SK-N-MC (cell line): ENCODE measurements at places on chromosomes 12 and 14.

DNA sequence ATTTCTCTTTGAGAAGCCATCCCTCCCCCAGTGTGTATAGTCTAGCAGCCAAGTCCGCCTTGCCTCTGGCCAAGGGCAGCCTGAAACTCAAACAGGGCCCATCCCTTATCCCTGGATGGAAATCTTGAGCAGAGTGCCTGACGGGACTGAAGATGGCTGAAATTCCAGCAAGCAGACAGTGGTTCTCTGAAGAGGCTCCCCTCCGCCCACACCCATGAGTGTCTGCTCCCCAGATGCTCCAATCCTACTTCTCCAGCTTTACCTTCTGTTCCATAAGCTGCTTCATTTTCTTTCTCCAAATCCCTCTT lies 396.2 kb downstream of the NUAK1 start:
- no peak for DNase-seq

- DNase-seq: no peak
These were observed 110.0 kb downstream of the ATP23 start for GRCh38 chr12:58051378-58051777.

DNA sequence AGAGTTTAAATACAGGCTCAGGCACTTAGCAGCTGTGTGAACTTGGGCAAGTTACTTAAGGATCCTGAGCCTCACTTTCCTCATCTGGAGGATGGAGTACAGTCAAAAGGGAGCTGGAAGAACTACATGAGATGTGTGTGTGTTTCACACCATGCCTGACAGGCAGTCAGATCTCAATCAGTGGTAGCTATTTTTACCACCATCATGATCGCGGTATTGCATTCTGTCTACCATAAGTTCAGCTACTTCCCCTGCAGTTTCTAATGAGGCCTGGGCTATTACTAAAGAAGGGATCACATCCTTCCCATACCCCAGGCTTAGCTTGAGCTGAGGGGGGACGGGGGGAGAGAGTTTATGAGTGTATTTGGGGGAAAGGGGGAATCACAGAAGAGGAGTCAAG lies 7.0 kb downstream of the AQP6 start:
- no peak for DNase-seq

DNA sequence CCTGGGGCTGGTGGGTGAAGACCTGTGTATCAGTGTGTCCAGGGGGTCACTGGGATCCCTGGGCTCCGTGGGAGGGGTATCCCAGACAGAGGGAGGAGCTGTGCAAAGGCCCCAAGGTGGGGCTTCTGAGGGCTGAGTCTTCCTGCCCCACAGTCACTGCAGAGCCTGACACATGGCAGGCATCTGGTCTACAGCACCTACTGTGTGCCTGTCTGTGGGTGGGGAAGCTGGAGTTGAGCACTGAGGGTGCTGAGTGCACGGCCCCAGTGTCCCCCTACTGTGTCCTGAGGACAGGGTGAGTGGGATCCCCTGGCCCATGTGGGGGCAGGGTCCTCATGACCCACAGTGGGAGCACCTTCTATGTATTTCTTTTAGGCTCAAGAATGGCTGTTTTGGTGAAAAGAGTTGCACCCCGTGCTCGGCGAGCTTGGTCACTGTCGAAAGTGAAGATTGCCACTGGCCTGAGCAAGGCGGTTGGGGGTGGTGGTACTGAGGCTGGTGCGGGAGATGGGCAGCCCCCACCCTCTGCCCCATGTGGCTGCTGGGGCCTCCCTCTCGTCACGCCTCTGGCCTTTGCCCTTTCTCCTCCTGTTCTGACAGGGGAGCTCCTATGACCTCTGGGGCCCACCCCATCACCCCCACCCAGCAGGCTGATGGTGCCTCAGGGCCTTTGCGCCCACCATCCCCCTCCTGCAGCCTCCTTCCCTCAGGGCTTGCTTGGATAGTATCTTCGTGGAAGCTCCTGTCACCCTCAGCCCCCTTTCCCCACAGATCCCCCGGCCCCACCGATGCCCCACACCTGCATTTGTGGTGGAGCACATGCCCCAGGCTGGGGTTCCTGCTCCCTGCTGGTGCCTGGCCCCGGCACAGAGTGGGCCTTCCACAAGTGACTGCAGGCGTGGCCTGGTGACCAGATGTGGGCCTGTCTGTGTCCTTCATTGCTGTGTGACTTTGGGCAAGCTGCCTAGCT lies 55.8 kb downstream of the BEGAIN start:
- no peak for DNase-seq

- DNase-seq: no peak
These were observed 625 bp downstream of the ANGEL1 start for GRCh38 chr14:76812093-76812421.

DNA sequence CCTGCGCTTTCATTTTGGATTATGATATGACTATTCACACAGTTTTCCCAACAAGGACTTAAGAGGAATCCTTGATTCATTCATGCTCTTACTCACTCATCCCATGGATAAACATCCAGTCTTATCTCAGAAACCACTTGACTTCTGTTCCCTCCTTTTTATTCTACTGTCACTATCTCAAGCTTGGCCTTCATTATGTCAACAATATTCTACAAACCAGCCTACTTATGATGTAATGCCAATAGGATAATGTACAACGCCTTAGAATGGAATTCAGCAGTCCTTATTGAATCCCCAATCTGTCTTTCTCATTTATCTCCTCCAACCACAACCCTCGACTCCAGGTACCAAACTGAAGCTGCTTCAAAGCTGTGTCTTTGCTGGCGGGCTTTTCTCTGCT lies 448.5 kb downstream of the PDZRN4 start:
- no peak for DNase-seq

GRCh38 chr12:92955997-92956663 lies 27.0 kb upstream of the EEA1 start:
- DNase-seq: no peak

DNA sequence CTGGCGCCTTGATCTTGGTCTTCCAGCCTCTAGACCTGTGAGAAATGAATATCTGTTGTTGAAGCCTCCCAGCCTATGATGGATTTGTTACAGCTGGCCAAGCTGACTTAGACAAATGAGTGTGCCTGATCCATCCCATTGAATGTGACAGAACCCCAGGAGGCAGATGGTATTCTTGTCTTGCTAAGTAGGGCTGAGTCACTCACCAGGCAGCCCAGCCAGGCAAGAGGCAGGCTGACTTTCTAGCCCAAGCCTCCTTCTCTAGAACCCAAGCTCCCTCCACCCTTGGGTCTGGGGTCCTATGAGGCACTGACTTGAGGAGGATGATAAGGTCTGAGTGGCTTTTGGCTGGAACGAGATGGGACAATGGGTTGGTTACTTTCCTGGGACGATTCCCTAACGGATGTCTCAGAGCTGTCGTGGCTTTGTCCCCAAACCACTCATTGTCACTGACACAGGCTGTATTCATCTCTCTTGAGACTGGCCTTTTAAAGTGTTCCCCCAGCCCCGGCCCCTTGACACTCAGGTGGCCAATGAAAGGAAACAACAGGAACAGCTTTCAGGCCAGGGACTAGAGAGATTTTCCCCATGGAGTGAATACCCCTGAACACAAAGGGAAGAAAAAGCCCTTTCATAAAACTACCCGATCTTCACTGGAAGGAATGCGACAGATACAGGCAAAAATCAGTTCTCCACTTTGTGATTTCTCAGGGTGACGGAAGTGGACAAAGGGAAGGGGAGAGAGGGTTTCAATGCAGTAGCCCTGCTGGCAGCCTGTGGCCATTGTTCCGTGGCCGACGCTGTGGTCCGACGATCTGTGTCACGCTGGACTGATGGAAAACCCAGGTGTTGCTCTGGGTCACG lies 264.2 kb downstream of the AACS start:
- DNase-seq: no peak

DNA sequence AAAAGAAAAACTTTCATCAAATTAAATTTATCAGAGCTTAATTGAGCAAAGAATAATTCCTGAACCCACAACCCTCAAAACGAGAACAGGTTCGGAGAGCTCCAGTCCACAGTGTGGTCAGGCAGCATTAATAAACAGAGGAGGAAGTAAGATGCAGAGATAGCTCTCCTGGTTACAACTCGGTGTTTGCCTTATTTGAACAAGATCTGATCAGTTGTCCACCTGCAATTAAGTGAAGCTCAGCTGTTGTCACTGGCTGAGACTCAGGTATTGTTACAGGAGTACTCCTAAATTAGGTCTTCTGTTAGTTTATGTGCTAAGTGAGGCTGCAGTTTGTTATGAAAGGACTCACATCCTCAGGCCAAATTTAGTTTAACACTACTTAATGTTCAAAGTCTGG lies 451.4 kb upstream of the PDE3A start:
- no peak for DNase-seq

- DNase-seq: no peak
These were observed 8.8 kb upstream of the IFI27L2 start for GRCh38 chr14:94138251-94138650.

DNA sequence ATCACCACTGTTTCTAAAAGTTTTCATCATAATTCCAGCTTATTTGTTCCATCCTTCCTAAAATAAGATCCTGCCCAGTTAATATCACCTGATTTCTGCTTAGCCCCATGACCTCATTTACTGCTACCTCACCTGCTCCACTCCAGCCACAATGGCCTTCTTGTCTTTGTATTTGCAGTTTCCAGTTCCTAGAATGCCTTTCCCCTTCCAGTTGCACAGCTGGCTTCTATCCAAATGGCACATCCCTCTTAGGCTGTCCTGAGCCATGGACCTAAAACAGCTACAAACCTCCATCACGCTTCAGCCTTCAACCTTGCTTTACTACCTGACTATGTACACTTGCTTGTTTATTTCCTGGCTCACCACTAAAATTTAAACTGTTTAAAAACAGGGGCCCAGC lies 6.5 kb upstream of the LGMN start:
- DNase-seq: no peak
